ENCODE measurements at places on chromosomes 5 and 9.

DNA sequence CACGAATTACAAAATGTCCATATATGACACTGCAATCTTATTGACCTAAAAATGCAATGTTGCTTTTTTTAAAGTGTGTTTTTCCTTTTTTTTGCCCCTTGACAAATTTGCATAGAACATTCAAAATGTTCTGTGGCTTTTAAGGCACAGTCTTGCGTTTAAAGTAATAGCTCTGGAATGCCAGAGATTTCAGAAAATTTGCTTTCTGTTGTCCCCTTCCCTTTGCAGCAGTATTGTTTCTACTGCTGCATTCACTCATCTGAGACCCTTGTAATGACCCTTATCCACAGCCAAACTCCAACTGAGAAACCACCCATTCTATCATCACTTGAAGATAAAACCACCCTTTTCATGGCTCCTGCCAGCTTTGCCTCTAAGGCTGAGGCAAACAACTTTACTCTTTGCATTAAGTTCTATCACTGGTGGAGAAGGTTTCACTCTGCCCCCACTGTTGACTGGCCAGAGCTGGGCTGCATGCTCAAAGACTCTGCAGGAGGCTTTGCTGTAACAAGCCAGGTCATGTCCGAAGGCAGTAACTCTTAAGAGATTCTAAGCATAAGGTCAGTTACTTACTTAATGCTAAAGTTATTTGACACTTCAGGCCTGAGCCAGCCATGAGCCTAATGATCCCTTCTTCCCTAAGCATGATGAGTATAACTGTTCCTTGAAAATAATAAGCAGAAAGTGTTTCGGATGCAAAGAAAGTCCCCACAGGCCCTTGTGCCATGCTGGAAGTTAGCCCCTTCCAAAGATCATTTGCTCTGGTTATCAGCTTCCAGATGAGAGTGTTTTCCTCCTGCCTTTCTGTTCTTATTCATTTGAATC lies 101.9 kb downstream of the CD180 start:
- DNase-seq = no peak

- DNase-seq = no peak
Measured at GRCh38 chr9:80094176-80094771, 522.5 kb downstream of the TLE4 start.

DNA sequence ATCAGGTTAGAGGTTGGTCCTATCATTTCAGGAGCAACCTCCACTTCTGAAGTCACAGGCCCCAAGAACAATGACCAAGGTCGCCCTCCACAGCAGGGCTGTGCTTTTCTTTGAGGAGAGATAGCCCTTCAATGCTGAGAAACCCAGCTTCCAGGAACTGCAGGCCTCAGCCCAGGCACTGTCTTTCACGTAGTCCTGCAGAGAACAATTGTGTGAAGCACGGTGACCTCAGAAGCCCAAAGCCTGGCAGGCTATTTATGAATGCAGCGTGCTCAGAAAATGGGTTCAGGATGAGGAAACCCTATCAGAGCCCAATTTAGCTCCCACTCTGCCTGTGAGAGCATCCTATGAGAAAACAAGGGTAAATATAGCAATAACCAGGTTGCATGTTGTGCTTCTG lies 388.3 kb downstream of the PLK2 start:
- DNase-seq = no peak

DNA sequence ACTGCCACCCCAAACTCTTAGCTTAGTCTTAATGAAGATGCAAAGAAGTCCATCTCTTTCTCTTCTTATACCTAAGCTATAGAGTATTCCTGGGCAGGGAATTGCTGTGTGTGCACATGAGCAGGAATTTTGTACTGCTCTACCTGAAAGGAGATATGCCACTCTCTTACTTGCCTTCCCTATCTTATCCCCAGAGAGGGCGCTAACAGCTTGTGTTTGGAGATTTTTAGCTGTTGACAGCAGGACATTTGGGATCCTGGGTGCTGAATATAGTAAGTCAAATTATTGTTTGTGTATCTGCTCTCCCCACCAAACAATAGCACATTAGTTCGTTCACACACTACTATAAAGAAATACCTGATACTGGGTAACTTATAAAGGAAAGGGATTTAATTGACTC lies 159.5 kb downstream of the GABRG2 start:
- DNase-seq = no peak

DNA sequence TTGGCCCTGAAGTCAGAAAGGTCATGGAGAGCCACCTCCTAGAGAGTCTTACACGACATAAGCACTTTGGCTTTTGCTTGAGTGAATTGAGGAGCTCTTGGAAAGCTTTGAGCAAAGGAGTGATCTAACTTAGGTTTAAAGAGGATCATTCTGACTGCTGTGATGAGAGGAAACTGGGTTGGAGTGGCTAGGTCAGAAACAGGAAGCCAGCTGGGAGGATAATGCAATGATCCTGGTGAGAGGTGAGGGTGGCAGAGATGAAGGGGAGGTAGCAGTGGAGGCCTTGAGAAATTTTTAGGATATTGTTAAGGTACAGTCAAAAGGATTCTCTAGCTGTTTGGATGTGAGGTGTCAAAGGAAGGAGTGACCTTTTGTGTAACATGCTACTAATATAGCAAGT lies 32.2 kb upstream of the ROPN1L start:
- no peak for DNase-seq

- DNase-seq = no peak
Measured at GRCh38 chr9:38622288-38622674, 1.9 kb upstream of the ANKRD18A start.

DNA sequence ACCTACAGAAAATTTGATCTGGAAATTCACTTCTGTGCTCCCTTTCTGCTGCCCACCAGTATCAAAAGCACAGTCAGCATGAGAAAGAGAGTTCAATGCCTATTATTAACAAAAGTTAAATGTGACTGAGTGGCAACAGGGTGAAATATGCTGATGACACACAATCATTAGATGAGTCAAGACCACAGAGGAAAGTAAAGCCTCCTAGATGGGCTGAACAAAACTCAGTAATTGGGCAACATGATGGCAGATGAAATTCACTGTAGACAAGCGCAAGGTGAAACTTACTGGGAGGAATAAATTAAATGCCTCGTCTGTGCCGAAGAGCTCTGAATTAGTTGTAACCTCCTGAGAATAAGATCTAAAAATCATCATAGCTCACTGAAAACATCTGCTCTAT lies 752.8 kb downstream of the IRX1 start:
- DNase-seq = no peak

DNA sequence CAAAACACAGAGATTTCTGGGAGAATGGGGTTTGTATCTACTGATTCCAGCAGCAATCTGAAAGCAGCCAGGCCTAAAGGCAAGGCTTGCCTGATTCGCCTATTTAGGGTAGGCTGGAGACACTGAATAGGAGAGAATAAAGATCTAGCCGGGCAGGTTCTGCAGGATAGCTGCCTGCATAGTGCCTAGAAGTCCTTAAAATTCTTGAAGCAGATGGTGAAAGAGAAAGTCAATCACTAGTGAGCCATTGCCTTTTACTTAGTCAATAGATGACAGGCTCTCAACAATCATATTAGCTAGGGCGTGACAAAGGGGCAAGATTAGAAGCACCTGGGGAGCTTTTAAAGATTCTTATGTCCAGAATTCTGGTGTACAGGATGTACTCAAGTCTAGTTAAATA lies 522.7 kb downstream of the HTR1A start:
- no peak for DNase-seq

DNA sequence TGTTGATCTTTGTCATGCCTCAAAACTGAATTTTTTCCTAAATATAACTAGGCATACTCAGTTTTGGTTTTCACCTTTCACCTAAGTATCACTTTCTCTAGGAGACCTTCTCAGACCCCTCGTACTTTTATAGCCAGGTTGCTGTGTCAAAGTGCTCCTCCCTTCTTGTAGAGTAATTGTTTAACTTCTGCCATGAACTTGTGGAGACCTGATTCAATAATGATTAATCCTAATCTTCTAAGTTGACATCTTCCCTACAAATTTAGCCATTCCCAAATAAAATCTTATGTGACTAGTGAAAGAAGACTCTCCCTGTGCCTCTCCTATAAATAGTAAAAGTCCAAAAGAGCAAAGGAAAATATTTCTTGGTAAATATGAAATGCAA lies 159.8 kb downstream of the SPATA31D1 start:
- DNase-seq = no peak

GRCh38 chr5:106827061-106827460 lies 843.7 kb downstream of the EFNA5 start:
- DNase-seq = no peak

- no peak for DNase-seq
Measured at GRCh38 chr5:148421661-148422060, 37.9 kb downstream of the FBXO38 start.

- DNase-seq = no peak
Measured at GRCh38 chr5:76952795-76953536, at the start of gene CRHBP. CRHBP (plus strand) TSS chr5:76953045; CDS start chr5:76953135, 90 bp downstream.

GRCh38 chr5:13478831-13479465 lies 465.5 kb downstream of the DNAH5 start:
- DNase-seq = no peak

GRCh38 chr5:31730139-31730538 lies 91.2 kb downstream of the PDZD2 start:
- no peak for DNase-seq

DNA sequence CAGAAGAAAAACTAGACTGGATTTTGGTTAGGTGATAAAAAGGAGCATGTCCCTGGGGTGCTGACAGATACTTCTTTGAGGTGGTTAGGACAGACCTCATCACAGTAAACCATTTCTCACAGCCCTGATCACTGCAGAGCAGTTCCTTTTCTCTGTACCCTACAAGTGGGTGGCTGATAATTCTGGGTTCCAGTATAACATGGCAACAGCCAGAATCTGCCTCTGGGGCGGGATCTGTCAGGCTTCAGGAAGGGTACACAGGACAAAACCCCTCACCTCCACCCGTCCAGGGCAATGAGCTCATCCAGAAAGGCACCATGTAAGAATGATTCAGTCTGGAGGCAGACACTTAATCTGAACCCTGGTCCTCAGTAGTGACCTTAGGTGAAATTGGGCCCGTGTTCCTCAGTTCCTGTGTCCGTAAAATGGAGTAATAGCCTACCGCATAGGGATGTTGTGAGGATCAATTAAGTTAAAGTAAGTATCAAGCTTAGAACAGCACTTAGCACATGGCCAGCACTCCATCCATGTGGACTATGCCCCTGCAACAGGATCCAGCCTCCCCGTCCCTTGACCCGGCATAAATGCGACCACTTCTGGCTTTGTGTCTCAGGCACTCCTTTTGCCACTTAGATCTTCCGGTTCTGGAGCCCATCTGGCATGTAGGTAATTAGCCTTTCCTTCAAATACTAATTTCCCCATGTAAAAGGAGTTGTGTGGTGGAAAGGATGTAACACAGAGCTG lies 129.2 kb downstream of the LHFPL2 start:
- DNase-seq = no peak

GRCh38 chr5:147949711-147950573 lies 43.6 kb upstream of the C5orf46 start:
- DNase-seq = no peak

DNA sequence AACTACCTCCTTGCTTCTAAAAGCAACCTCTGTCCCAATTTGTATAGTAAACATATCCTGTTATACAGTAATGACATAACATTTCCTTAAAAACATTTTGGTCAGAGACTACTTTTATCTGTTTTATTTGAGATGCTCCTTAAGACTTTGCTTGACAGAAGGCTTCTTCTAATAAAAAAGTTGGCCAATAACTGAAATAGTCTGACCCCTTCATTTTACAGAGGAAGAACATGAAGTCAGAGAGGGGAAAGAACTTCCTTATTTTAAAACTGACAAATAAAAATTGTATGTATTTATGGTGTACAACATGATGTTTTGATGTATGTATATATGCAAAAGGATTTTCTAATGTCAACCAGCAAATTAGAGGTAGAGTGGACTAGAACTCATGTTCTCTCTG lies 35.8 kb upstream of the SPARC start:
- DNase-seq = no peak

DNA sequence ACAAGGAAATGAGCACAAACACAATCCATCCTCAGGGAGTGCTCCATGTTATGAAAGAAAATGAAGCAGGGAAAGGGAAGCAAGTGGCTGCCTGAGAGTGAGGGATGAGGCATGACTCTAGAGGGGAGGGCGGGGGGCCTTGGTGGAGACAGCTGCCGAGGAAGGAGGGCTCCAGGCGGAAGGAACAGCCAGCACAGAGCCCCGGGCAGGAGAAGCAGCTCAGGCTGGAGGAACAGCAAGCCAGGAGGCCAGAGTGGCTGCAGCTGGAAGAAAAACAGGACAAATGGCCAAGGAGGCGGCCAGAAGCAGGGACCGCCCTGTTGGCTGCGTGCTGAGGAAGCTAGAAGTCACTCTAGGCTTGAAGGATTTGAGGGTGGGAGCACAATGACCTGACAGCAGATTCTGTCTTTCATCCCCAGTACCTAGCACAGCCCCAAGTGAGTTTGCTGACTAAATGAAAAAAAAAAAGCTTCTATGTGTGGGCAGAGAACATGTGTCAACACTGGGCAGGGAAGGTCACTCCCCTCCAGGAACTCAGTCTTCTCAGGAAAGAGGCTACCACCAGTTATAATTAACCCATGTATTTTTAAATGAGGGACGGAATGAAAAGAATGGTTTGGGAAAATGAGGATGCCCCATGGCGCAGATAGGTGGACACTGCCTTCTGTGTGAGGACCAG lies 142.8 kb downstream of the DCP2 start:
- DNase-seq = no peak

DNA sequence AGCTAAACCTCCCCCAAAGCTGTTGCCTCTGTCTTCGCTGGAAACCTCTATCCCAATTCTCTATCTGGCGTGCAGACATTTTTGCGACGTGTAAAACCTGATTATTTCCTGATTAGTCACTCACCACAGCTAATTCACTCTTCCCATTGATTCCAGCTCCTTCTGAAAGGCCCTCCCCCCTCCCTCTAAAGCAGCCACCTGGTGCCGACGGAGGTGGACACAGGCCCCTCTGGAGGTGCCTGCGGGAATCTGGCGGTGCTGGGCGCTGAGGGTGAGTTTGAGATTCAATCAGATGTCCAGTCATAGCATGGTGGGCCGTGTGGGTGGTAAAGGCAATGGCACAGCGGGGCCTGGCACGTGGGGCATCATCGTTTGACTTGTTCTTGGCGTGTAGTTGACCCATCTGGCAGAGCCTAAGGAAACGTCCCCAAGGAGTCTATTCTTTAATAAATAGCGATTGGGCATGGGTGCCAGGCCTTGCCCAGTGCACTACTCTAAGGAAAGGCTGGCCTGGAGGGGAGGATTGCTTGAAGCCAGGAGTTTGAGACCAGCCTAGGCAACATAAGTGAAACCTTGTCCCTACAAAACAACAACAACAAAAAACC lies 271.1 kb upstream of the MVB12B start:
- DNase-seq = no peak
